ENCODE measurements at places on chromosomes 4 and X. TPM values are rescaled to one million over a fixed set of nuclear protein-coding genes. Genes with fewer than 3 reads are reported as not detected.

- H3K4me1 ChIP-seq = no peaks in the 10 kb centered on the region
- H3K36me3 ChIP-seq = no peaks in the 10 kb centered on the region
- DNase-seq = peak; percentile 34
- no peaks in the 10 kb centered on the region for H3K27me3 ChIP-seq
- H3K27ac ChIP-seq = no peak overlapping the region
Measured at GRCh38 chrX:63488546-63489373, 137.6 kb upstream of the SPIN4 start.

TCEAL7 gene
- total RNA-seq = 10.8 TPM

USP27X gene
- total RNA-seq = 2.2 TPM

PCDH19 gene
- 1.8 TPM for total RNA-seq

NSUN7 gene
- 9.5 TPM for total RNA-seq
